ENCODE measurements at places on chromosomes 1 and 21. TPM values are rescaled to one million over a fixed set of nuclear protein-coding genes. Genes with fewer than 3 reads are reported as not detected.

GRCh38 chr1:228918335-228918734 lies 183.1 kb downstream of the RHOU start:
- H3K4me3 ChIP-seq: no peak overlapping the region
- H3K27ac ChIP-seq: no peak overlapping the region
- H3K36me3 ChIP-seq: no peaks in the 10 kb centered on the region
- H3K27me3 ChIP-seq: no peaks in the 10 kb centered on the region
- no peaks in the 10 kb centered on the region for H3K4me1 ChIP-seq
- no peak for DNase-seq

- H3K4me1 ChIP-seq: no peaks in the 10 kb centered on the region
- H3K27me3 ChIP-seq: no peaks in the 10 kb centered on the region
- peak overlapping the region; percentile 78 for H3K4me3 ChIP-seq
- no peak overlapping the region for H3K27ac ChIP-seq
Measured at GRCh38 chr1:10429868-10430215, 391 bp upstream of the CENPS start.

GRCh38 chr1:32701421-32701911 lies 1.1 kb downstream of the SYNC start:
- H3K4me3 ChIP-seq: no peak overlapping the region
- no peaks in the 10 kb centered on the region for H3K36me3 ChIP-seq
- no peaks in the 10 kb centered on the region for H3K27me3 ChIP-seq
- H3K4me1 ChIP-seq: peaks cover 14% of the 10 kb centered on the region

DNA sequence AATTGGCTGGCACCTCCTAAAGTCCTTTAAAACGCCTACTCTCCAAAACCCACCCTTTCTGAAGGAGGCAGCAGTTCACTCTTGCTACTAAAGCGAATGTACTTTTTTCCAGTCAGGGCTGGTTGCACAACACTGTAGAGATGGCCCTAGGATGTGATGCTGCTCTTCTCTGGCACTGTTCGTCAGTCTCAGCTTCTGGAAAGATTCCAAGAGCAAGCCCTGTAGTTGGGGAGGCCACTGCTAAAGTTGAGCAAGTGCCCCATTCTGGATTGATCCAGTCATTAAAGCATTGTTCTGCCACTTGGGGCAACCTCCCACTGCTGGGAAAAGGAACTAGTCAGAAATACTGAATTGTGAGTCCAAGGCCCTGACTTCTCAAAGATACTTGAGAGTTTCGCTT lies 28.5 kb upstream of the KCNQ4 start:
- no peaks in the 10 kb centered on the region for H3K36me3 ChIP-seq
- H3K4me3 ChIP-seq: no peak overlapping the region
- H3K27ac ChIP-seq: no peak overlapping the region

DNA sequence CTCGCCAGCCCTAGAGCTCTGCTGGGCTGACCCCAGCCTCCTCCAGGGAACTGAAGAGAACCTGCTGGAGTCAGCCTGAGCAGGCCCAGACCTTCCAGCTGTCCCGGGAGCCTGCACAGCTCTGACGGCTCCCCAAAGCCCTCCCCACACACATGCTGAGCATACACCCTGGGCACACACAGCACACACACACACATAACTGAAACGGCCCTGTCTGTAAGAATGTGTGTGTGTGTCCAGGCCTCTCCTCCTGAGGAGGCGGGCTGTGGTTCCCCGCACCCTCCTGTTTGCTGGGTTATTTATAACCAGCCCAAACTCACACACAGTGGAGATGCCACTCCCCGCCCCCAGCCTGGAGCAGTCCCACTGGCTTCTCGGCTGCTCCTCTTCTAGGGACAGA lies 20.2 kb downstream of the SDC3 start:
- peak overlapping the region; percentile 49 for H3K27ac ChIP-seq
- DNase-seq: peak; percentile 63
- peaks cover 7% of the 10 kb centered on the region for H3K4me1 ChIP-seq
- no peak overlapping the region for H3K4me3 ChIP-seq

GRCh38 chr1:150787455-150787854 lies 20.6 kb downstream of the CTSK start:
- DNase-seq: no peak
- no peaks in the 10 kb centered on the region for H3K36me3 ChIP-seq
- H3K27ac ChIP-seq: no peak overlapping the region
- H3K4me3 ChIP-seq: no peak overlapping the region
- H3K4me1 ChIP-seq: peaks cover 4% of the 10 kb centered on the region

DNA sequence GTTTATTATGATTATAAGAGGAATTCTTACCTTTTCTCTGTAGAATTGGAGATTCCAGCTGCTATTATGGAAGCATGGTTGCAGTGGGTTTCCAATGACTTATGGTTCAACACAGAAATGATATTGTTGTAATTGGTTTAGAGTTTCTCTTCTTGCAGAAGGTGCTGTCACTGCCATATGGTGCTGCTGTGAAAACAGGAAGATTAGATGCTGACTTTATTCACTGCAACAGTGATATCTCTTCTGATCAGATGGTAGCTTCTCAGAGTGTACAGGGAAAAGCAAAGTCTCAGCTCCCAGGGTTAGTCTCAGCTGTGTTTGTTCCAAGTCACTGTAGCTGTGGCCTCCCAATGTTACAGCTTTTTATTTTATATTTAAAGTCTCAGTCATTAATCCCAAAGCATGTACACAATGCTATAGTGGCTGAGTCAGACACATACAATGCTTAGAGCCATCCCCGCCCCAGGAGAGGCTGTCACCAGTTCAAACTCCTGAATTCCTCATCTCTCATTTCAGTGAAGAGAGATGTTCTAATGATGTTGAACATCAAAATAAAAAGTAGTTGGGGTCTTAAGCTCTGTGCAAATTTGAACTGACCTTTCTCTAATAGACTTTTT lies 42.7 kb upstream of the RGS2 start:
- DNase-seq: no peak
- H3K27ac ChIP-seq: no peak overlapping the region
- H3K36me3 ChIP-seq: no peaks in the 10 kb centered on the region
- no peaks in the 10 kb centered on the region for H3K4me1 ChIP-seq
- H3K27me3 ChIP-seq: no peaks in the 10 kb centered on the region
- no peak overlapping the region for H3K4me3 ChIP-seq

GRCh38 chr1:79469139-79469538 lies 462.6 kb upstream of the ADGRL4 start:
- no peaks in the 10 kb centered on the region for H3K36me3 ChIP-seq
- H3K27ac ChIP-seq: no peak overlapping the region
- H3K4me1 ChIP-seq: no peaks in the 10 kb centered on the region
- no peak for DNase-seq

DNA sequence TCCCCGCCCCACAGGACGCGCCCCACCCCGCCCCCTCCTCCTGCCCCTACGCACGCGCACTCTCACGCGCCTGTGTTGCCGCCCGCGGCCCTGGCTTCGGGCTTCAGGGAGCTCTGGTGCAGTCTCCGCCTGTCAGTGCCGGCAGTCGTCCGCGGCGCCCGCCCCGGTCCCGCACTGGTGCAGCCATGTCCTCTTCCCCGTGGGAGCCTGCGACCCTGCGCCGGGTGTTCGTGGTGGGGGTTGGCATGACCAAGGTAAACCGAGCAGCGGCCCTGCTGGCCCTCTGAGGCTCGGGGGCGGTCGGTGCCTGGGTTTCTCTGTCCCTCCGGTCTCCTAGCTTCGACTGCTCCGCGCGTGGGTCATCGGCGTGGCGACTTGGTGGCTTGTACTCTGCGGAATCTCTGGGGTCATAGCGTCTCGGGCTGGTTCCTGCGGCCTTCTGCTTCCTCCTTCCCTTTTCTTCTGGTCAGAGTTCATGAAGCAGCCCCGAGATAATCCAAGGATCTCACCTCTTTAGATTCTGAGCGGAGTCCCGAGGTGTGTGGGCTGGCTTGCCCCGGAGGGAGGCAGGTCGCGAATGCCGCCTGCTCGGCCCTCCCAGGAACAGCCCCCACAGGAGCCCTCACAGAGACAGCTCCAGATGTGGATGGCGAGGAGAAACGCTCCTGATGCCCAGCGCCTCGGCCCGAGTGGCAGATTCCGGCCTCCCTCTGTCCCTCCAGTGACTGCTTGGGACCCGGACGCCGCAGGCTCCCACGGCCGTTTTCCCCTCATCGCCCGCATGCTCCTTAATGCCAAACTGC lies at the start of gene SCP2:
Gene SCP2 (plus strand): TSS at position 65 of the 803 bp plus-strand sequence. CDS start 121 bp downstream, at position 186.
- H3K4me3 ChIP-seq: peak within 1 kb of the TSS; percentile 74
- no peaks in the 10 kb centered on the region for H3K36me3 ChIP-seq
- H3K4me1 ChIP-seq: peaks cover 9% of the 10 kb centered on the region
- H3K27me3 ChIP-seq: no peaks in the 10 kb centered on the region

DNA sequence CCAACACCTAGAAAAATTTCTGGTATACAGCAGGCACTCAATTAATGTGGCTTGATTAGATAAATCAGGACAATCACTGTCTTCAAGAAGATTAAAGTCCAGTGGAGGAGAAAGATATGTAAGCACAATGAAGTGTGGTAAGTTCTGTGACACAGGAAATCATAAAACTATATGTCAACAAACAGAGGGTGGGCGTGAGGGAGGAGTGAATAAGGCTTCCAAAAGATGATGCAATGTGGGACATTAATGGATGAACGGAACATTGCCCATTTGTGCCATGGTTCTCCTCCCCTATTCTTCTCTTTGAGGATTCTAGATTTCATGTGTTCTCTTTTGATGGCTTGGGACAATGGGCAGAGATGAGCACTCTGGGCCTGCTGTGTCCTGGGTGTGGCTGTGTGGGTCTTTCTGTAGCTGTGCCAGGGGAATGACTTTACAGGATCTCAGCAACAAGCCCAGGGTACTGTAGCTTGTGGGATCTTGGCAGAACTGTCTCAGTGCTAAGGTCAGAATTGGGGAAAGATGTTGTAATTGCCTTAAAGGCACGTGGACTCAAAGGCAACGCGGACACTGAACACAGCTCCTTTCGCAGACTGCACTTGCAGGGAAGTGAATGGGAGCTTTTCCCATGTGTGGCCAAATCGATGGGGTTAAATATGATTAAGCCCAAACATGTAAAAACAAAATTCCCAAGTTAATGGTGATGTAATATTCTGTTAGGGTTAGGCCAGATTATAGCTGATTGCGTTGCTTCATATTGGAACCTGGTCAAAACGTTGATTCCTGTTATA lies 366.9 kb downstream of the TGFB2 start:
- DNase-seq: no peak
- no peaks in the 10 kb centered on the region for H3K27me3 ChIP-seq
- H3K36me3 ChIP-seq: no peaks in the 10 kb centered on the region
- H3K4me1 ChIP-seq: no peaks in the 10 kb centered on the region
- no peak overlapping the region for H3K4me3 ChIP-seq
- no peak overlapping the region for H3K27ac ChIP-seq

DNA sequence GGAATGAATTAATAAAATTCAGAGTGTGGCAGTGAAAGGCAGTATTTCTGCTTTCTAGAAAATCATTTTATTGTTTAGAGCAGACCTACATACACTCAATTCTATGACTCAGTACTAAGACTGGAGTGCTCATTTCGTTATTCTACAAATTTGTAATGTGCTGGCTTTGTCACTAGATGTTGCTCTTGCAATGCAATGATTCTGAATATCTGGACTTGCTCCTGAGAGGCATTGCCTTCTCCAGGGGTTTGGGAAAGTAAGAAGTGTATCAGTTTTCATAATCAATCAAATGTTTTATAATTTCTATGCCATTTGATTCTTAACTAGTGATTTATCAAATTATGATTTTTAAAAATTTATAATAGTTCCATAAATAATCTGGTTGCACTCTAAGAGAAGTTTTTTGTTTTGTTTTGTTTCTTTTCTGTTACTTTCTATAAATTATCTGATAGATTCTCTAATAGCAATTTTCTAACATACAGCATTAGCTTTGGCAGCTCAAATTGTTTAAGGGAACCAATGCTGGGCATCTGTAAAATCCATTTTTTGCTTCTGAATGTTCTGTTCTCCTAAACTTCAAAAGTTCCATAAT lies 280.5 kb upstream of the SGIP1 start:
- H3K36me3 ChIP-seq: no peaks in the 10 kb centered on the region
- H3K27ac ChIP-seq: no peak overlapping the region
- no peaks in the 10 kb centered on the region for H3K4me1 ChIP-seq
- DNase-seq: no peak

GRCh38 chr21:43880111-43880985 lies 15.3 kb downstream of the AGPAT3 start:
- no peak for DNase-seq
- H3K4me1 ChIP-seq: peaks cover 15% of the 10 kb centered on the region
- no peaks in the 10 kb centered on the region for H3K27me3 ChIP-seq
- no peak overlapping the region for H3K4me3 ChIP-seq
- no peaks in the 10 kb centered on the region for H3K36me3 ChIP-seq
- no peak overlapping the region for H3K27ac ChIP-seq

DNA sequence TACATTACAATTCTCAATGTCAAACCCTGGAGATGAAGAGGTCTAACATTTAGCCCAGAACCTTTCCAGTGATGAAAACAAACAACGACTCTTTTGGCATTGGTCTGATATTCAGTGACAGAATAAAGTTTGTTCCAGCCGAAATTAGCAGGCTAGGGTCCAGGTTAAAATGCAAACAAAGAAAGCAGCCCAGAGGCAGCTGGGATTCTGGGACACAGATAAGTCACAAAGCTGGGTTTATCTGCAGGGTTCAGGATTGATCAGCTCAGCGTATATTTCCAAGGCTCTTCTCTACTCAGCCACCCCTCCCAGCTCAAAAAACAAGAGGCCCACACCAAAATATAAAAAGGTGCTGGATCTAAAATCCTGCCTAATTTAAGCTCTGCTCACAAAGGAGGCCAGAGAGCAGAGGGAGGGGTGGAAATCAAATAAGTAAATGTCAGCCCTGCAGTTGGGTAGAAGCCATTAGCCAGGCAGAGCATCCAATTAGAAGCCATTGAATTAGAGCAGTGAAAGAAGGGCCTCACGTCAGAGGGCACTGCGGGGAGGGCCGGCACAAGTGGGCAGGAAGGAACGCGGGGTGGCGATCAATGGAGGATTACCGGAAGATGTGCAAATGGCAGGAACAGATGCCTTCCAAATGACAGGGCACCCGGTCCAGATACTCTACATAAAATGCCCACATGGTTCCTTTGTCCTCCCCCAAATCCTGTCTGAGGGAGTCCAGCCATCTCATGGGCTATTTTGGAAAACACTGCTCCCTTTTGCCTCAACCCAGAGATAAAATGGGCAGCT lies 3.2 kb upstream of the KLHDC8A start:
- no peaks in the 10 kb centered on the region for H3K27me3 ChIP-seq
- no peak overlapping the region for H3K4me3 ChIP-seq
- H3K27ac ChIP-seq: peak overlapping the region; percentile 84
- peaks cover 16% of the 10 kb centered on the region for H3K4me1 ChIP-seq

Gene CRABP2
- 5.5 TPM for total RNA-seq

Gene EXTL2
- 18.0 TPM for total RNA-seq

Gene BGLAP
- total RNA-seq: 1.8 TPM

Gene ZBTB40
- total RNA-seq: 22.9 TPM

Gene OR2AK2
- total RNA-seq: 0.80 TPM

Gene CGN
- total RNA-seq: 3.9 TPM
